ENCODE measurements at places on chromosomes 3 and 15.

DNA sequence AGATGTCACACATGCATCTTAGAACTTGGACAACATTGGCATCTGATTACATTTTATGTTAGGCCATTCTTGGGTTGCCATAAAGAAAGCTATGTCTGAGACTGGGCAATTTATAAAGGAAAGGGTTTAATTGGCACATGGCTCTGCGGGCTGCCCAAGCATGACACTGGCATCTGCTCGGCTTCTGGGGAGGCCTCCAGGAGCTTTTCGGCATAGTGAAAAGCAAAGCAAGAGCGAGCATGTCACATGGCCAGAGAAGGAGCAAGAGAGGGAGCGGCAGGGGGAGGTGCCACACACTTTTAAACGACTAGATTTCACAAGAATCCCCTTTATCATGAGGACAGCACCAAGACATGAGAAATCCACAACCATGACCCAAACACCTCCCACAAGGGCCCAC, 11.3 kb downstream of the RYR3 start:
- DNase-seq: no peak

GRCh38 chr3:4772171-4772804, 206.9 kb upstream of the BHLHE40 start:
- DNase-seq: no peak

- DNase-seq: no peak
These were observed 81.2 kb downstream of the SRGAP3 start for GRCh38 chr3:9168241-9168741.

DNA sequence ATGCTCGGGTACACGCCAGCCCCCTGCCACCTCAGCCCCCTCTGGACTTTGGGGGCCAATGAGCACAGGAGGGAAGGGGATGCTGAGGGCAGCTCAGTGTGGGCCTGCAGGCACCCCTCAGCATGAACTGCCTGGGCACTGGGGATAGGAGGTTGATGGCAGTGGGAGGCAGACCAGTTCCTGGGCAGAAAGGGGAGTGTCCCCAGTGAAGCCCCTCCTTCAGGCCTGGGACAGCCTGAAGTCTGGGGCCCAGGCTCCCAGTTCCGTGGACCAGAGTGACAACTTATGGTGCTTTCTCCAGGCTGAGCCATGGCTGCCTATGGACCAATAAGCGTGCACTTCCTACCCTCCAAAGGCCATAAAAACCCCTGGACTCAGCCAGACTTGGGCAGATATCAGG, 63.3 kb upstream of the IMPG2 start:
- DNase-seq: no peak

- no peak for DNase-seq
These were observed 332.4 kb upstream of the PPP2R3A start for GRCh38 chr3:135633078-135633477.

DNA sequence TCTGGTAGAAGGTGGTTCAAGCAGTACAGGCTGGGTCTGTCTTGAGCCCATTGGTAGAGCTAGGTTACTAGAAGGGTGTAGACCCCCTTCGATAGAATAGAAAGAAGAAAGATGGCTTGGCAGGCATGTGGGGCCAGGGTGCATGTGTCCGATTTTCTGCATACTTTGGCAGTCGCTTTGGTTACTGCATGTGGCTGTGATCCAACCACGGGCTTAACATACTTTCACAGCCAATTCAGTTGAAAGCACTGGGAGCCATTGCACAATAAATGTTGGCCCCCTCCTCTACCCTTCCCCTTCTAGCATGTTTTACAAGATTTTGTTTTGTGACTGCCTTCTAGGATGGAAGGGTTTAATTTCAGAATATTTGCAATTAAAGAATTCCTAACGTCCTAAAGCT, 7.2 kb downstream of the ARID3B start:
- no peak for DNase-seq

DNA sequence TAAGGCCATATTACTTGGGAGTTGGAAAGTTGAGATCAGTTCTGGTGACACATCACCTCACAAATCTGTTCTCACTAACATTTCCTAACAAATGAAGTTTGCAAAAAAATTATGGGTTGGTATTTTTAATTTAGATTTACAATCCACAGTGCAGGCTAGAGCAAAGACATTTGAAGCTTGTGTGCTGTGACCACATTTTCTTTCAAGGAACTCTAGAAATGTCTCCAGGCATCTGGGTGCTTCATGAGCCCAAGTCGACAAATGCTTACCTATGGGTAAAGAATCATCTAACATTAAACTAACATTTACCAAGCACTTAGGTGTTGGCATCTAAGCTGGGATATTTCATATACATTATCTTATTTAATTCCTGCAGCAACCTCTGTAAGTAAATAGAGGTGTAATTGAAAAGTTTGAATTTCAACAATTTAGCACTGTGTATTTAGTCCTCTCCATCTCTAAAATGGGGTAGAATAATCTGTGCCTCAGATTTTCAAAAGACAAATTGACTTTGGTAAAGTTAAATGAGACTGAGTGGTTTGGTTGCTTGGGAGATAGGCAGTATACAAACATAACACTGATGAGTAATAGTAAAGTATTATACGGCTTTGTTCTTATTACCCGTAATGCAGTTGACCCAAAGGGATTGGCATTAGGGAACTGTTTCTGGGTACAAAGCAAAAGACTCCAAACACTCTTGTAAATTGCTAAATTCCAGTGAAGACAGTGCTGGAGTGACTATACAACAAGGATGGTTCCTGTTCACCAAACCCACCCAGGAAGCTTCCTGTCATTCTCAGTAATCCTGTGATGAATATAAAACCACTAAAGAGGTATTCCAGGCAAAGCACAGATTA, 162.5 kb downstream of the TPRG1 start:
- DNase-seq: no peak

GRCh38 chr3:4417449-4417848, 49.6 kb downstream of the SUMF1 start:
- DNase-seq: no peak

DNA sequence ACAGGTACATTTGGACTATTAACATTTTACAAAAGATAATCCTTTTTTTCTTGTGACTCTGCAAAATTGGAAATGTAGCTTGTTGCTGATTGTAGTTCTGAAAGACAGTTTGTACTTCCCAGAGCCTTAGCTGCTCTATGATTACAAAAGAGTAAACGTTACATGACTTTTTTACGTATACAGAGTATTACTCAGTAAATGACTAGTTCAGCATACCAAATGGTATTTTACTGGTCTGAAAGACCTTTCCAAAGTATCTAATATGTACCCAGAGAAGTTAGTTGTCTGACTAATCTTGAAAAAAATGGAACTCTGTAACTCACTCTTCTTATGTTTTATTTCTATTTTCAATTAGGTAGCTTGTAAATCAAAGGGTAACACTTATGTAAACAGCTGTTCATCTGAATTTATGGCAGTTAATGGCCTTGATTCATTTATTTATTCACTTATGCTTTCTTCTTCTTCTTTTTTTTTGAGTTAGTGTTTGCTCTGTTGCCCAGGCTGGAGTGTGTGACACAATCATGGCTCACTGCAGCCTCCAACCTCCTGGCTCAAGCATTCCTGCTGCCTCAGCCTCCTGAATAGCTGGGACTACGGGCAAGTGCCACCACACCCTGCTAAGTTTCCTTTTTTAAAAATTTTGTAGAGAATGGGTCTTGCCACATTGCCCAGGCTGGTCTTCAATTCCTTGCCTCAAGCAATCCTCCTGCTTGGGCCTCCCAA, 151.7 kb downstream of the C3orf38 start:
- no peak for DNase-seq

DNA sequence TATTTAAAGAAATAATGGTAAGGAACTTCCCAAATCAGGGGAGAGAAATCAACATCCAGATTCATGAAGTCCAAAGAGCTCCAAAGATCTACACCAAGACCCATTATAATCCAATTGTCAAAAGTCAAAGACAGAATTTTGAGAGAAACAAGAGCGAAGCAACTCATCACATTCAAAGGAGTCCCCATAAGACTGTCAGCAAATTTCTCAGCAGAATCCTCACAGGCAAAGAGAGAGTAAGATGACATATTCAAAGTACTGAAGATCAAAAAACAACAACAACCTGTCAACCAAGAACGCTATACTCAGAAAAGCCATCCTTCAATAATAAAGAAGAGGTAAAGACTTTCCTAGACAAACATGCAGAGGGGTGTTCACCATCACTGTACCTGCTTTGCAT, 342.1 kb downstream of the TIGIT start:
- no peak for DNase-seq

DNA sequence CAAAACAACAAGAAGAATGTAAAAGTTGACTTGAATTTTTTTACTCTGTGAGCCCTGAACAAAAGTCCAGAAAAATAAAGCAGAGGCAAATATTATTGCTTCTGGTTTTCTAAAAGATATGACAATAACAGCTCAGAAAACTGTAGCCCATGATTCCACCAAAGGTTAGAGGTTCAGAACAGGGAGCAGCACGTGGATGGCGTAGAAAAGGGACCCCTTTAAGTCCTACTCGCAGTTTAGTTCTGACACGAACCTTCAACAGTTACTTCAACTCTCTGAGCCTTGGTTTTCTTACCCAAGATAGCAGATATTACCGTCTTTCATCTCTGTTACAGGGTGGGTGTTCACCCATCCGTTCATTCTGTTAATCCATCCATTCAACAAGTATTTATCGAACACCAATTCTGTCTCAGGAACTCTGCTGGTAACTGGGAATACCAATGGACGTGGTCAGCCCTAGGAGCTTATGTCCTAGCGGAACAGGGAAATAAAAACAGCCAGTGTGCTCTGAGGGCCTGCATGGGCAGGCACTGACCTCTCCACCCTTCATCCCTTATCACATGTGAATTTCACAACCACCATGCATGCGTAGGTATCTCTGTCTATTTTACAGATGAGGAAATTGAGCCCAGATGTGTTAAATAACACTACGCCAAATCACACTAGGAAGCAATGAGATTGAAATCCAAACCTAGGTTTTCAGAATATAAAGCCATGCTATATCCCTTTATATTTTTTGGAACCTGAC, 274.2 kb upstream of the ICE2 start:
- no peak for DNase-seq

DNA sequence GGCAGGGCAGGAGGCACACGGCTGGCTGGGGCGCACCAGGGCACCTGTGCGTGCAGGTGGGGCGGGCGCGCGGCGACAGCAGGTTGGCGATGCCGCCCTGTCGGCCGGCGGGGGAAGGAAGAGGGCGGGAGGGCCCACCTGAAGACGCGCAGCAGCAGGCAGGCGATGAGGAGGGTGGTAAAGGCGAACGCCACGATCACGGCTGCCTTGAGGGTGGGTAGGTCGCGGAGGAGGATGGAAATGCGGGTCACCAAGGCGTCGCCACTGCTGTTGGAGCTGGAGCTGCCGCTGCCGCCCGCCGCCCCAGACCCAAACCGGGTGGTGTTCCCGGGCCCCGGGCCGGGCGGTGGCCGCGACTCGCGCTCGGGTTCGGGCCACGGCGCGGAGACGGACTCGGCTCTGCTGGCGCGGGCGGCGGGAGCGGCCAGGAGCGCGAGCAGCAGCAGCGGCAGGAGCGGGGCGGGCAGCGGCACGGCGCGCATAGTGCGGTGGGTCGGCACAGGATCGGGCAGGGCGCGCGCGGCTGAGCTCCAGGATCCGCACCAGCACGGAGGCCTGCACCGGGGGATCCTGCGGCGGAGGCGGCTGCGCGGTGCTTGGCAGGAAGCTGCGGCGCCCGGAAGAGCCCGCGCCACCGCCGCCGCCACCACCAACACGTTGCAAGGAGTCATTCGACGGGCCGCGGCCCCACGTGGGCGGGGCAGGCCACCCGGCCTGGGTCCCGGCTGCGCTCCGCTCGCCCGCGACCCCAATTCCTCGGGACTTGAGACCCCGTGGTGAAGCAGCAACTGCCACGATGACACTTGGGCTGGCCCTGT, at the start of gene FAM174B:
Gene FAM174B, minus strand, starts transcription at position 598 of the 818 bp plus-strand sequence.
- DNase-seq: no peak

GRCh38 chr3:195932418-195933043, 24.2 kb upstream of the TNK2 start:
- DNase-seq: no peak

GRCh38 chr3:144308396-144308795, 336.8 kb downstream of the DIPK2A start:
- no peak for DNase-seq

DNA sequence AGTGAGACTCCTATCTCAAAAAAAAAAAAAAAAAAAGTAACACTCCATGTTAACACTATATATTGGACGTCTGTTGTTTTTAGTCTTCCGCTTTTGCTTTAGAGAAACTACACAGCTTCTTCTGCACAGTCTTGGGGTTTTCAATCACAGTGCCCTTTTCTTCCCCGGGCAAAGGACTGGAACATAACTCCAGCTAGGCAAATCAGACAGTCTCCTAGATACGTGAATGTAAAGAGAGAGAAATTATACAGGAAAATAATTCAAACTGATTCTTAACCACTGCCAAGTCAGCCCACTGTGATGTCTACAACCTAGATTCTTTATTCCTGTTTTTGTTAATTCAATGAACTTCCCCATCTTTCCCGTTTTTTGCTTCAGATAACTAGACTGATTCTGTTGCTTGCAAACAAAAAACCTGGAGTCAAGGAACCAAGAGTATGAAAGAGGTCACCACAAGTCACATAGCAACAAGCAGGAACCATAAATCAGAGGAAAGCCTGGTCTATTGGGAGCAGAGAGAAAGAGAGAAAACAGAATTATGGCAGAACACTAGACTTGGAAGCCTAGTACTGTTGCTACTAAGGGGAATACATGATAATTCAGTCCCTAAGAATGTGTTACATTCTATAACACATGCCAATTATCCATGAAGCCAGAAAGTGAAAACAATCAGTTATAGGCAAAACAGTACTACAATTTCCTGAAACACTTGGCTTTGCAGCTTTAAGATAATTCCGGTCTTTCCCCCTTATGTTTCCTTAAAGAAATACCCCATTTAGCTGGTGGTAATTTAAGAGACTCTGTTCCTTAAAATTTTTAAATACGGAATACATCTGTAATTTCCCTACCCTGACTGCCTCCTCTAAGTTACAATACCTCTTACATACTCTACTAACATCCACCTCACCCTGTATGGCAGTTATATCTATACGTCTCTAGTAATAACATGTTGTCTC, 63.1 kb downstream of the TBL1XR1 start:
- no peak for DNase-seq

DNA sequence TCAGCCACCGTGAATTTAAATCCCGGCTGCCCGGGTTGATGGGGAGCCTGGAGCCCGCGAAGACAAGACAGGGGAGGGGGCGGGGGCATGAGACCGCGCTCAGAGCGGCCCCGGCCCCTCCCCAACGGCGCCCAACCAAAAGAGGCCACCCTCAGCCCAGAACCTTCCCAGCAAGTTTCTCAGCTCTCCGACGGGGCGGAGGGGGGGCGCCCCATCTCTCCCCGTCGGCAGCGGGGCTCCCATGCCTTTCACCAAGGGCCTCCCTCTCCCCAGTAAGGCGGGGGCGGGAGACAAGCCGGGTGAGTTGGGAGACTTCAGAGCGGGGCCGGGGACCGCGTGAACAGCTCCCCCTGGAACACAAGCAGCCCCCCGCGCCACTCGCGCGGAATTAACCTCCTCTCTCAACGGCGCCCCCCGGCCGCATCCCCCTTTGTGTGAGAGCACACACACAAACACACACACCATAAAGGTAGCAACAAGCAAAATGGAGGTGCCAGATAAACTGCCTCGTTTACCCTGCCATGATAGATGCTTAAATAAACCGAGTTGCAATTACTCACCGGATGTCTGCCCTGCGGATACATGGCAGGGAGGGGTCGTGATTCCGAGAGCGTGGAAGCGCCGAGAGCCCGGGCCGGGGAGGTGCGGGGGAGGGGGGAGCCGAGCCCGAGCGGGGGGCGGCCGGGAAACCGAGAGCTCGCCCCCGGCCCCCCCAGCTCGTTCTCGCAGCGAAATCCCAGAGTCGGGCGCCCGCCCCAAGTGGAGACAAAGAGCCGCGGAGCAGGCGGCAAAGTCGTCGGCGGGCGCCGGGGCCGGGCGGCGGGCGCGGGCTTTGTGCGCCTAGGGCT, 1.3 kb downstream of the TLE3 start:
- DNase-seq: peak; percentile 54
